Germinal center (tissue), 1 donor: ENCODE measurements at places on chromosomes 3 and 15.

- no peak for DNase-seq
These were observed 152.8 kb upstream of the BHLHE40 start for GRCh38 chr3:4826237-4827100.

DNA sequence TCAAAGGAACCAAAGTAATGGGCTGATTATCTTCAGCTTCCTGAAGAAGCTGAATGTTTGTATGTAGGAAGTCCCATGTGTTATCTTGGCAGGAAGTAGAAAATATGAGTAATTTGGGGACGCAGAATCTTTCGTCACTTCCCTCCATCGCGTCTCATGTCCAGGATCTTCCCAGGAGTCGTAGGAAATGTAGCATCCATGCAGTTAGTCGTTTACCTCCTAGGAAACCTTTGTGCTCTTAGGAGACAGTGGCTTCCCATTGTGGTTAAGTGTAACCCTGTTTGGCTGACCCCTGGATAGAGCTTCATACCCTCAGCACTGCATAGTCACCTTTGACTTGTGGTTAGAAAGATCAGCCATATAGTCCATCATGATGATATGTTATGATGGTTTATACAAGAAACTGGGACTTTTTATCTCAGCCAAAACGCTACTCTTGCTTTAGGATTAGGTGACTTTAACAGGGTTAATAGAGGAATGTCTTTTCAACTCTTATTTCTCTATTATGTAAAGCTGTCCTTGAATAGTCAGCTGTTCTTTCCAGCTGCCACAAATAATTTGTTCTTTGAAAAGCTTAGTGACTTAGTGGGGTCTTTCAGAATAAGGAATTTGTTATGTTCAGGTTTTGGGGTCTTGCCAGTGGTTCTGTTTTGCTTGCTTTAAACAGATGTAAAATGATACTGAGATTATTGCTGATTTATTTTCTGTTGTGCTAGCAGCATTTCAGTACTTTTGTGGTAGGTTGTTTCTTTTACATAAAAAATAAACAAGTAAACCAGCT, 92.2 kb downstream of the KLHL25 start:
- DNase-seq = no peak

GRCh38 chr3:164498917-164499316, 579.4 kb downstream of the SI start:
- DNase-seq = no peak

DNA sequence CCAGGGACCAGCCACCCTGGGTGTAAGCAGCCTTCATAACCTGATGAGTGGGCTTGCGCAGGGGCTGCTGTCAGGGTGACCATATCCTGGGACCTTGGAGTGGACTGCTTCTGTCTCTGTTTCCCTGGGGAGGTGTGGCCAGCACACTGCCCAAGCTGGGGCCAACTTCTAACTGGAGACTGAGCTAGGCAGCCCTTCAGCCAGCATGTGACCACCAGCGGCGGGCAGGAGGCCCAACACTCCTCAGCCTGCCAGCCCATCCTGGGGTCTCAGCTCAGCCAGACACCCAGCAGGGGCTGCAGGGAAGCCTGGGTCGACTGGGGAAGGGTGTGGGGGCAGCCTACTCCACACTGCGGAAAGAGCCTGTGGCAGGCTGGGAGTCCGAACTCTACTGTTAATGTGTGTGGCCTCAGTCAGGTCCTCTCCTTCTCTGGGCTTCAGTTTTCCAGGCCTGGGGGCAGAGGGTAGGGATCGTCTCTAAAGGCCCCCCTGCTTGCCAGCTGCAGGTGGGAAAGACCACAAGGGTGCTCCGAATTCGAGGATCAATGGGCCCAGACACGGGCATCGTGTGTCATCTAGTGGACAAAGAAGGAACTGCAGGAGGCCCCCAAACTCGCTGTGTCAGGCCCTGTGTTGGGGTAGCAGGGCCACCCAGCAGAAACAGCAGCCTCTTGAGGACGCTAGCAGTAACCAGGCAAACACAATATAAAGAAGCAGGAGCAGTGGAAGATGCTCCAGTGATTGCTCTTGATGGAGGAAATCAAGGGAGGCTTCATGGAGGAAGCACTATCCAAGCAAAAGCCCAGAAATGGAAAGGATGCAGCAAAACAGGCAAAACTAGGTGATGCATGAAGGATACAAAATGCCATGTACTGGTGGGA, 2.0 kb upstream of the SEMA3G start:
- peak; percentile 80 for DNase-seq

GRCh38 chr3:81242871-81243270, 518.6 kb downstream of the GBE1 start:
- DNase-seq = no peak

GRCh38 chr3:61415201-61415600, 146.2 kb upstream of the PTPRG start:
- DNase-seq = no peak

GRCh38 chr3:157650172-157650571, 147.0 kb upstream of the VEPH1 start:
- DNase-seq = no peak

DNA sequence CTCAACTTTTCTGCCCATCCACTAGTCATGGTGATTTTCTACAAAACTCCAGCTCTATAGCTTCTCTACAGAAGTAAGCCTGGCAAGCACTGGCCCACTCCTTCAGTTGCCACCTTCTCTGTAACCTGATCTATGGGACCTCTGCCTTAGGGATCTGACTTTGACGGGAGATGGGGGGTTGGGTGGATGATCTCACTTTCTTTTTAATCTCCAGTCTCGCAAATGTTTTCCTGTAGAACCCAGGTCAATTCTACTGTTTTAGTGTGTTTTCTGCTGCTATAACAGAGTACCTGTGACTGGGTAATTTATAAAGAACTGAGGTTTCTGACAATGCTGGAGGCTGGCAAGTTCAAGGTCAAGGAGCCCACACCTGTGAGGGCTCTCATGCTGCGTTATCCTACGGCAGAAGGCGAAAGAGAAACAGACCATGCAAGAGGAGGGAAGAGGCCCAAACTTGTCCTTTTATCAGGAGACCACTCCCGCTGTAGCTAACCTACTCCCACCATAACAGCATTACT, 189.9 kb upstream of the THRB start:
- no peak for DNase-seq

DNA sequence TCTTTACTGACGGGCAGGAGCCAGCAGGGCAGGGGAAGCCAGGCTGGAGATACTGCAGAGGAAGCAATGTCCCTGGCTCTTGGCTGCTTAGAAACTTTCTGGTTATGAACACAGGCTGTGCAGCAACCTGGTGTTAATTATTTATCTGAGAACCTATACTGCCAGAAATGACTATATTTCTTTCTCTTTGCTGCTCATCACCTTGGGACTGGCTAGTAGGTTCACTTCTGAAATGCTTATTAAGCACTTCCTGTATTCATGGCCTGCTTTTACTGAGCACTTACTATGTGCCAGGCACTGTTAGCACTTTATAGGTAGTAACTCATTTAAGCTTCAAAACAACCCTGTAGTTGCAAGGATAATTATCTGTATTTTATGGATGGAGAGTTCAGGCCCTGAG, 57.6 kb downstream of the RAB11A start:
- DNase-seq = no peak

DNA sequence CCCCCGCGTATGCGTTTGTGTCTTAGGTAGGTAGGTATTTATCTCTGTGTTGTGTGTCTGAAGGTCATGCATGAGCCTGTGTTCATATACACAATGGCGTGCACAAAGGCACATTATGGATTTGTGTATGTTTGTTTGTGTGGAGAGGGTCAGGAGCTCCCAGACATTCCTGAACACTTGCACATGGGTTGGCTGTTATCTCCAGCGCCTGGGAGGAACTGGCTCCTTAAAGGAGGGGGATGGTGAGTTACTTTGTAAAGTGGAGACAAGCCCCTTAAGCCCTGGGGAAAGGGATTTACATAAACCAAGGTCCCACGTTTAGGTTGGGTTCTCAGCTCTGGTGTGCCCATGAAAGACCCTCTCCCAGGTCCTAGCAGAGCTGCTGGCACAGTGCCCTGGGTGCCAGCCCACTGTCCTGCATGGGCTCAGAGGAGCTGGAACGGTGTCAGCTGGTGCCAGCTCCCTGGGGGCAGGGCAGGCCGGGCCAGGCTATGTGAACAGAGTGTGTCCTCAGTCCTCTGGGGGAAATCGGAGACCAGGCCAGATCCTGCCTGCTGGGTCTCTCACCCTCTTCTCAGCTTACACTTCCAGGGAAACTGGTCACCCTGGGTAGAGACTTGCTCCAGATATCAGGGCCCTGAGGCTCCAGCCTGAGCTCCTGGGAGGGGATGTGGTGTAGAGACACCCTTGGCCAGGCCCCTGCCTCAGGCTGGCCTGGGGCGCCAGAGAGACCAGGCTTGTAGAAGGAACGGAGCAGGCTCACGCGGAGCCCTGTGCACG, 25.1 kb downstream of the SNX33 start:
- no peak for DNase-seq

DNA sequence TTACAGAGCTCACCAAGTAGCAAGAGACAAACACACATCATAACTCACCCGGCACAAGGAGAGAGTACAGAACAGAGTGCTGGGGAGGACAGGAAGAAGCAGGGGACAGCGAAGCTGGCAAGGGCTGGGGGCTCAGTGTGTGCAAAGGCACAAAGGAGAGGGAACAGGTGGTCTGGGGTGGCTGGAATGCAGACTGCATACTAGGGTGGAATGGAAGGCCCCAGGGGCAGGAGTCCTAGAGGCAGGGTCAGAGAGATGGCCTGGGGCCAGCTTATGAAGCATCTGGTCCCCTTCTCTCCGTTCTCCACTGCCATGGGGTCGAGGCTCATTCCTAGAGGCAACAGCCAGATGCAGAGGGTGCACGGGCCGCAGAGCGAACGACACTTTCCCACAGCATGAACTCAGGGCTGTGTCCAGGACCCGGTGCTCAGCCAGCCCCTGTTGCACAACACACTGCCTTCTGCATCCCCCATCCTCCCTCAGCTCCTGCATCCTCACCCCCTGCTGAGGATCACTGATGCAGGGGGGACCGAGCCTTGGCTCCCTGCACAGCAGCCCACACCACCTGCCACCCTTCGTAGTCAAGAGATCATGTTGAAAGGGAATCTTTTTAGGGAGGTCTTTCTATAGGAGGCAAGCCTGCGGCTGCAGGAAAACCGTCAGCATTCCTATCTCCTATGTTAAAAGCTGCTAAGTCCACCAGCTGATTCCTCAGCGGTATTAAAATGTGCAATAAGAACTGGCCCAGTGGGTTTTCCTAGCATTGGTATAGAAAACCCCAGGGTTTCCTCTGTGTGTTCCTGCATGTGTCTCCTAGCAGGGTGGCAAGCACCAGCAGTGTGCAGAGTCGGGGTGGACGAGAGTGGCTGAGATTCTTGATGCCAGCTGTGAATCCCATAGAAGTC, 293.5 kb downstream of the UACA start:
- no peak for DNase-seq

DNA sequence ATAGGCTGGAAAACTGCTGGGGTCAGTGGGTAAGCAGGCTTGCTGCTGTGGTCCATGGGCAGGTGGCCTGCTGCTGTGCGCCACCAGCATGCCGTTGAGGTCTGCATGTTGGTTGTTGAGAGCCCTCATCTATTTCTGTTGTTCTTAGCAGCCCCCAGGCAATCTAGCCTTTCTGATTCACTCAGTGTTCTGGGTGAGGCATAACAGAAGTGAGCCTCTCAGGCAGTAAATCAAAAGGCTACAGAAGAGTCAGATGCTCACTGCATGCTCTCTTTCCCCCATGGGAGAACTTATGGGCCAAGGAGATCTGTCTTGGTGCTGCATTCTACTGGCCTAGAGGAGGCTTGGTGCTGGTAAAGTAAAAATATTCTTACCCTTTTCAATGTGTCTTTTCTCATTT, 67.8 kb upstream of the ATP10A start:
- DNase-seq = no peak

GRCh38 chr3:108472001-108472591, 38.3 kb downstream of the MYH15 start:
- DNase-seq = no peak

- DNase-seq = no peak
These were observed 37.5 kb downstream of the TPM1 start for GRCh38 chr15:63079947-63080626.

DNA sequence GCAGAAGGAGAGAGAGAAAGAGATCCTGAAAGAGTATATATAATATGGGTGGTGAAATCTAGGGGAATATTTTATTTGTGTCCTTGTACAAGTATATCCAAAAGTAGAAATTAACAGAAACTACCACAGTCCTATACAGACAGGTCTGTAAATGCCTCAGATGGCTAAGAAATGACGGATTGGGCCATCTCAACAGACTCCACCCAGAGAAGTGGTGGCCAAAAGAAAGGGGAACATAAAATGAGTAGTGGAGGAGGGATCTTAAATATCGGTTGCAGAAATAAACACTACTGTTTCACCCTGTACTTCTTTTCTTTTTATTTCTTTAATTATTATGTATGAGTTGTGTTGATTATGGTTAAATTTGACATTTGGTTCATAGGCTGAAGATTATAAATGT, 47.7 kb downstream of the CCR3 start:
- no peak for DNase-seq

- DNase-seq = no peak
These were observed 12.1 kb upstream of the DCLK3 start for GRCh38 chr3:36776436-36776835.

DNA sequence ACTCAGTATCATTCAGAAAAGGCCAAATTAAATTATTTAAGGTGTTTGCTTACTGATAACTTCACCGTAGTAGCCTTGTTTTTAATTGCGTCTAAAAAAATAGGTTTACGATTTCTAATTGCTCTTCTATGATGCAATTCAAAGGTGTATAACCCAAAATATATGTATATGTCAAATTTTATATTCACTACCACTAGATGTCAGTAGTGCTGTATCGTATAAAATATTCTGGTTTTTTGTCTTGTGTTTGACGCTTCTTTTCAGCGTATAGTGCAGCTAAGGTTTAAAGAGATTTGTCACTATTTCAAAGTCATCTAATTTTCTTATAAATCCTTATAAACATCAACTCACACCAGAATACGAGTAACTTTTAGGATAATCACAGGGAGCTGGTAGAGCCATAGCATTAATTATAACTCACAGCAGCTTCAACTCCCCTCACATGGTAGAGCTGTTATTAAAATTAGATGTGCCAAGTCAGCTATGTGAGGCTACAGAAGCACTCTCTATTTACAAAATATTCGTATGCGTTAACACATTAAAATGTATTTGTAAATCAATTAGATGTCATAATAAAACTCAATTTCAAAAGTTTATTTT, 3.5 kb downstream of the PFN2 start:
- peak; percentile 29 for DNase-seq

DNA sequence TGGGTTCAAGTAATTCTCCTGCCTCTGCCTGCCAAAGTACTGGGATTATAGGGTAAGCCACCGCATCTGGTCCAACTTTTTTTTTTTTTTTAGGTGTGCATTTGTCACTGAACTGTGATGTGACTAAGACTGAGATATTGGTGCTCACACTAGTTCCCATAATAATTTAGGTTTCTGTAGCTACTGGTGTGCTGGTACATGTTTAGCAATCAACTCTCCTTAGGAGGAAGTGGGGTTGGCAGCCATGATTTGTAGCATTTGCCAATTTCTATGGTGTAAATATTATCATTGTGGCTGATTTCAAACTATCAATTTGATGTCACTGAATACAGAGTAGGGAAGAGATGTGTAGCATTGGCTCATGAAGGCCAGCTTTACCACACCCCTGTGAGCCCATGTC, 372.7 kb downstream of the EDEM1 start:
- DNase-seq = no peak

GRCh38 chr3:130340766-130341165, 4.7 kb upstream of the COL6A5 start:
- DNase-seq = no peak

- no peak for DNase-seq
These were observed 37.1 kb downstream of the IL17RD start for GRCh38 chr3:57127891-57128518.
